ENCODE measurements at places on chromosomes 5 and 9.

DNA sequence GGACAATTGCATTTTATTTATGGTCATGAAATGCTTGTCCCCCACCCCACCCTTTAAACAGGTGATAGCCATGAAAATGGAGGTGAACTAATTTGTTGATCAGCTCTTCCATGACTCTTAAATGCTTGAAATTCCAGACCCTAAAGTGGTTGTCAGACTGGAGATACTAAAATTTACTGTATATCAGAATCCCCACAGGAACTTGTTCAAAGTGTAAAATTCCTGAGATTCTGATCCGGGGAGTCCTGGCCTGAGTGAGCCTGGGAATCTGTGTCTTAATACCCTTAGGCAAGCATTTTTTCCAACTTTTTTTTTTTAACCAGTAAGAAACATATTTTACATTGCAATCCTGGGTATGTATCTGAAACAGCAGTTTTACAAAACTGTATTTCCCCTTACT is 4.7 kb downstream of the SKP2 start:
- DNase-seq: peak; percentile 35

GRCh38 chr9:104256031-104256695 is 162.1 kb downstream of the SMC2 start:
- DNase-seq: no peak

GRCh38 chr9:3879726-3880505 is 354.1 kb upstream of the RFX3 start:
- no peak for DNase-seq

DNA sequence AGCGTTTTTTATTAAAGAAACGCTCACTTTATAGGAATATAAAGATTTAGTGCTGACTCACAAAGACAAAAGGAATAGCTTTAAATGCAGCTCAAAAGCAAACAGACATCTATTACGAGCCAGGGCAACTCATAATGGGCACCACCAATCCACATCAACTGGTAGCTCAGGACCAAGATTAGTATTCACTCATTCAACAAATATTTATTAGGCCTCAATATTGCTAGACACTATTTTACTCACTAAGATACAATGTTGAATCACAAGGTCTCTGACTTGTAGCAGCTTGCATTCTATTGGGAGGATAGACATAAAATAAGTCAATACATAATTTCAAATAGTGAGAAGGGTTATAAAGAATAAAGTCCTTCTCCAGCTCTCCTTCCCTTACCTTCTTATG is 8.0 kb upstream of the MAN2A1 start:
- DNase-seq: no peak

GRCh38 chr9:124781967-124782660 is 5.2 kb downstream of the OLFML2A start:
- DNase-seq: no peak

- peak; percentile 35 for DNase-seq
Observed at GRCh38 chr5:108251350-108251749, 130.5 kb downstream of the FBXL17 start.

- DNase-seq: no peak
Observed at GRCh38 chr5:58706736-58707135, 123.9 kb downstream of the RAB3C start.

DNA sequence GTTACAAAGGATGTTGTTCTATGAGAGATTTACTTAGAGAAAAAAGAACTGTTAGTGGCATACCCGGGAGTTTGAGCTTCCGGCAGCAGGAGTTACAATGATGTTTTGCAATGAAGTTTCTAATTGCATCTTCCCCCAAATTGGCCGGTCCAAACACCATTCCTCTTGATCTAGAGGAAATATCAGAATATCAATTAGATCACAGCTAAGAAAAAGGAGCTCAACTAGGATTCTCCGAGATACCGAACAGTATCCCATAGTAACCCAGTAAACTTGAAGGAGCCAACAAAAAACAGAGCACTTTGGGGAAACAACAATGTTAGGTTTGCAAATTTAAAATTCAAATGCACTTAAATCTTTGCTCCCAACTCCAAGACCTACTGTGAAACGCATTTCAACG is 159.5 kb downstream of the TRPM6 start:
- DNase-seq: no peak

GRCh38 chr5:121384359-121384758 is 467.3 kb upstream of the FTMT start:
- no peak for DNase-seq

DNA sequence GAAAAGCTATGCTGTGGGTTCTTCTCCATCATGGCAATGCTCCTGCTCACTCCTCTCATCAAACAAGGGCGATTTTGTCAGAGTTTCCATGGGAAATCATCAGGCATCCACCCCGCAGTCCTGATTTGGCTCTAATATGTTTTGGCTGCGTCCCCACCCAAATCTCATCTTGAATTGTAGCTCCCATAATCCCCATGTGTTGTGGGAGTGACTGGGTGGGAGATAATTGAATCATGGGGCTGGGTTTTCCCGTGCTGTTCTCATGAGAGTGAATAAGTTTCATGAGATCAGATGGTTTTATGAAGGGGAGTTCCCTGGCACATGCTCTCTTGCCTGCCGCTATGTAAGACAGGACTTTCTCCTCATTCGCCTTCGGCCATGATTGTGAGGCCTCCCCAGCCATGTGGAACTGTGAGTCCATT is 163.8 kb downstream of the GADD45G start:
- DNase-seq: no peak
